ENCODE measurements at places on chromosomes 16 and 17. TPM values are rescaled to one million over a fixed set of nuclear protein-coding genes. Genes with fewer than 3 reads are reported as not detected.

GRCh38 chr17:83064732-83065659, 14.4 kb upstream of the METRNL start:
- peak; percentile 74 for DNase-seq

CDH8 gene
- 0.71 TPM for total RNA-seq

DNA sequence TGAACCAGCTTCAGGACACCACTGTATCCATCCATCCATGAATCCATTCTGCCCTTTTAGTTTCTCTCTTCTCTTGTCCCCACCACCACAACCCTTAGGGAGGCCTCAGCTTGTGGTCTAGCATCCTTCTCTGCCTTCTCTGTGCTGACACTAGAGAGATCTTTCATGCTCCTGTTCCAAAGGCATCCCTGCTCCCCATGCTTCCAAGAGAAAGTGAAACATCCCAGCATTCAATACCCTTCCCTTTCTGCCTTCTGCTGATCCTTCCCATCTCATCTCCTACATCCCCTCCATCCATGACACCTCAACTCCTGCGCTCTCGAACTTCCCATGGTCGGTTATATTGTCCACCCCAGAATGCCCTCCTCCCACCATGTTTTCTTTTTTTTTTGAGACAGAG, 10.0 kb downstream of the RAPGEFL1 start:
- no peak for DNase-seq

ITGAX gene
- 188 TPM for total RNA-seq

DNA sequence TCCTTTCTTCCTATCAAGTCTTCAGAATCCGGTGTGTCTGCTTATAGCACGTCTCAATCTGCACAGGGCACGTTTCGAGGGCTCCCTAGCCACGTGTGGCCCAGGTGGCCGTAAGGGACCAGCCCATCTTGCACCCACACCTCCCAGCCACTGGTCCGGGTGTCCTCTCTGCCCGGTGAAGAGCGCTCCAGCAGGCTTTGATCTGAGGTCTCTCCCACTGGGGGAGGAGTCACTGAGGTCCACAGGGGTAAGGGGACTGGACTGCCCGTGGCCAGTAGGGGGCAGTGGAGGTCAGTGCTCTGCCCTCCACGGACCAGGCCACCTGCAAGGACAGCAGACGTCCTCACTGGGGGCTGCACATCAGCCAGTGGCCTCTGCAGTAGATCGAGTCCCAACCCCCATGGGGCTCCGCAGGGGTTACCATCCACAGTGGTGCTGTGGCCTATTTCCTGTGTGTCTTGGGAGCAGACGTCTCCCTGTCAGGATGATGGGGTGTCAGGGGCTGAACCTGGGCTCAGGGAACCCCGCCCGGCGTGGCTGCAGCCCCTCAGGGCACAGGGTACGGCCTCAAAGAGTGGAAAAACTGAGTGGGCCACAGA, 204.1 kb upstream of the CIBAR2 start:
- peak; percentile 69 for DNase-seq

DNA sequence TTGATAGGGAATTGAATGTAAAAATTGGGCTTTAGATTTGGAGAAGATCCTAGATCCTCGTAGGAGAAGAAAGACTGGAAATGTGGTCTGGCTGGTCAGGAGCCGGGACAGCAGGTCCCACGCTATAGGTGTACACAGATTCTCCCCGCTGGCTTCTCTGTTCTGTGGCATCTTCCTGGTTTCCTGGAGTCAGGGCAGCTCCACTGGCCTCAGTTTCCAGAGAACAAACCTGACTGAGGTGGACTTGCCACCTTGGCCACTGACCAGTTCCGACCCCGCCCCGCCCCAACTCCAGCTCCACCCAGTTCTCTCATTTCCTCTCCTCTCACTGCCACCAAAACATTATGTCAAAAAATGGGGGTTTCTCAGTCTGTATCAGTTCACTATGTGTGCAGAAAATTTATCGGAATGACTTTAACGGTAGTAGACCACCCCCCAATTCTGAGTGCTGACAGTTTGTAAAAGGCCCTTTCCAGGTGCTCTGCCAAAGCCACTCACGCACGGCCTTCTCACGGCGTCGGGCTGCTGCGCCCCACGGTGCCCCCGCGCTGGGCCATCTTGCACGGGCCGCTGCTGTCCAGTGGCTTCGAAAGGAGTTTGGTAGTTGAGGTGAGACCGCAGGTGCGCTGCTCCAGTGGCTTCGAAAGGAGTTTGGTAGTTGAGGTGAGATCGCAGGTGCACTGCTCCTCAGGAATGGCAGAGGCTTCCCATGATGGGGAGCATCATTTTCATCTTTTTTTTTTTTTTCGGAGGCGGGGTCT, 161.4 kb upstream of the CHMP6 start:
- DNase-seq, result no peak

DNA sequence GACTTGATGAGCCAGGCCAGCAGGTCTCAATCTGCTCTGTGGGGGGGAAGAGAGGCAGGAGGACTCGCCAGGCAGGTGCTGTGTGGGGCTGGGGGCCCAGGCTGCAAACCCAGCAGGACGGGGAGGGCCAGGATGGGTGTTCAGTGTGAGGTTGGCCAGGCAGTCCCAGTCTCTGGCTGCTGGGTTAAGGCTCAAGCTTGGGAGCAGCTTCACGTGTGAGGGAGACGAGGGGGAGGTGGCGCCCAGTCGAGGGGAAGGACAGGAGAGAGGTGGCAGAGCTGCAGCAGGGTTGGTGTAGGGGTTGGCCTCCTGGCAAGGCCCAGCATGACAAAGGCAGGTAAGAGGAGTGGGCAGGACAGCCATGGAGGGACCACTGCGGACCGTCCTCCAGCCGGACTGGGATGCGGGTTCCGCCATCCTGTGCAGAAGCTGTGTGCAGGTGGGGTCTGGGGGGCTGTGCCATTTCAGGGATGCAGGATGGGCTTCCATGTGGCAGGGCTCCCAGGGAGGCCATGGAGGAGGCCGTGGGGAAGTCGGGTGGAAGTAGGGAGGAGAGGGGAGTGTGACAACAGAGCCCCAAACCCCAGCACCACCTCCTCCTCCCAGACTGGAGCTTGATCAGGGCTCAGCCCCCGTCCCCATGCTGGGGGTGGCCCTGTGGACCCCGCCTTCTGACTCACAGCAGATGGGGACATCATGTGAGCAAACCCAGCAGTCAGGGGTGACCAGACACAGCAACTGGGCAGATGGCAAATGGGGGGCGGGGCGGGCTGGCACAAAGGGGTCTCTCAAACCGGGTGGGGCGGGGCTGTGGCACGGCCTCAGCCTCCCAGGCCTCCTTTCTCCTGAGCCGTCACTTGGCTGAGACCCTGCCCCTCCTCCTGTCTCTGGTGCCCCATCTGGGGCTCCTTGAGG, 2.8 kb downstream of the ADGRG1 start:
- no peak for DNase-seq

BRICD5 gene
- total RNA-seq, result 7.8 TPM

DNA sequence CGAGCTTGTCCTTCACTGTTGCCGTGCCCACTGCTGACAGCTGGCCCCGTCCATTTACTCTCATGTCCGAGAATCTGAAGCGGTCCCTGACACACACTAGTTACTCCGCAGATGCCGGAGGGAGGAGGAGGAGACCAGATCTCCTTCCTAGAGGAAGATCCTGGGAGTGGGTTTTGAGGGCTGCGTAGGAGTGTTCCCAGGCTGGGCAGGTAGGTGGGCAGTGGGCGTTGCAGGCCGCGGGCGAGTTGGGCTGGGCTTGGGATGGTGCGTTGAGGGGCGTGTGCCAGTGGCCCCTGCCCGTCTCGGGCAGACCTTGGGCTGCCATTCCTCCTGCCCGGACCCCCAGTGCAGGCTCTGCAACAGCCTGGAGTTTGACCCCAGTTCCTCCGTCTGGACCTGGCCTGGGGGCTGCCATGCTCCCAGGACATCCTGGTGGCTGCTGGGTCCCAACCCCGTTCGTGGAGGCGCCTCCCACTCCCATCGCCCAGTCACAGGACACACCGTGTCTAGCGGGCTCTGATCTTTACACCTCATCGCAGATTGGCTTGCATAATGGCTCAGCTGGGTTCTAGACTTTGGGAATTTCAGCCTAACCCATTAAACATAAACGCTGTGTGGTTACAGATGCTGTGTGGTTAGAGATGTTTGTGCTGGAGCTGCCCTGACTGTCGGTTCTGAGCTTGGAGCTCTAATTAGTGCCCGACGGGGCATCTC, 22.8 kb downstream of the CACNA1H start:
- no peak for DNase-seq

HIC1 gene
- 20.6 TPM for total RNA-seq

- no peak for DNase-seq
Measured at GRCh38 chr16:86171329-86171728, 272.4 kb downstream of the IRF8 start.

GRCh38 chr16:20344611-20345010, 7.9 kb downstream of the UMOD start:
- DNase-seq, result no peak

DNA sequence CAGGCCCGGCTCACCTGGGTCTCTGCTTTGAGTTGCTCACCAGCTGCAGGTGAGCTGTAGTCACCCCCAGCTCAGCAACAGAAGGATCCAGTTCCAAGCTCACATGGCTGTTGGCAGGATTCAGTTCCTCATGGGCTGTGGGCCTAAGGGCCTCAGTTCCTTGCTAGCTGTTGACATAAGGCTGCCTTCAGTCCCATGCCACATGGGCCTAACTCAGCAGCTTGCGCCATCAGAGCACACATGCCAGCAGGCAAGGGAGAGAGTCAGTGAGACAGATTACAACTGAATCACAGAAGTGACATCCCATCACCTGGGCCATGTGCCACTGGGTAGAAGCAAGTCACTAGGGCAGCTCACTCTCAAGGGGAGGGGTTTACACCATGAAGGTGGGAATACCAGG, 24.7 kb downstream of the PSMD7 start:
- DNase-seq, result no peak

DNA sequence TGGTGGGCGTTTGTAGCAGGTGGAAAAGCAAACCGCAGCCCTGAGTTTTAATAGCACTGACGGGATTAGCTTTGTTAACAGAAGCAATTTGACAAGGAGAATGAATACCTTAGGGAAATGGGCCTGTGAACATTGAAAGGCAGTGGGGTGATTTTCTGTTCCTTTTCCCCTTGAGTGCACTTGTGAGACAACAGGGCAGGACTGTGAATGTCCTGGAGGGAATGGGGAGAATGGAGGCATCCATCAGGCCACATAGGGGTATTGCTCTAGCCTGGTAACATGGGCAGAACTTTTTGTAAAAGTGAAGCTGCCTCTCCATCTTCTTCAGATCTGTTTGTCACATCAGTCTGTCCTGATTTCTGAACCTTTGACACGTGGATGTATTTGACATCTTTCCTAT, 26.2 kb downstream of the USP43 start:
- DNase-seq, result no peak

DNA sequence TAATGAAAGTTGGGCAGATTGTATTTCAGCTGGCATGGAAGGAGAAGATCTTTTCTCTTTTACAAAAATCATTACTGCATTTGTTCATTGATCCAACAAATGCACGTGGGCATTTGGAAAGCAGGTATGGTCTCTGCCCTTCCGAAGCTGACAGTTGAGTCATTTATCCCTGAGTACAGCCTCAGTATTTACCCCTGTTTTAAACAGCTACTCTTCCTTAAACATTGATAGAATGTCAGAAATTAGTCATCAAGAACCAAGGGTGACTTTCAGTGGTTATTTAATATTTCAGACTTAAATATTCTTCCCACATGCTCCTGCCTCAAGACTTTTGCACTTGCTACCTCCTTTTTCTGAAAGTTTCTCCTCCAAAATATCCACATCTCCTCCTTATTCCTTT, 226.7 kb upstream of the HSBP1 start:
- no peak for DNase-seq

DNA sequence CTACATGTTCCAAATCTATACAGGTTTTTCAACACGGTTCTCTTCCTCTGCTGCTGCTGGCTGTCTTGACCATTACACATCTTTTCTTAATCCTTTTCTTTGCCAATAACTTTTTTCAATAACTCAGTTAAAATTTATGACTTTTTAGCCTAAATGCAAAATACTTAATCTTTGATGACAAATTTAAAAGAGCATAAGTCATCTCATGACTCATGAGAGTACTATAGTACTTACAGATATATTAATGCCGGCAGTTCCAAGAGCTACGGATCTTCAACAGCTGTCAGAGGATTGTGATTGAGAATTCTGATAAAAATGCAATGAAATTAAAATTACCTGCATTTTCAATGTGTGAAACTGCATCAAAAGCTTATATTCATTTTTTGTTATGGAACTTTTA, 105.5 kb downstream of the KPNA2 start:
- no peak for DNase-seq

GRCh38 chr16:877242-878071, 76.9 kb upstream of the GNG13 start:
- DNase-seq, result peak; percentile 39

- DNase-seq, result no peak
Measured at GRCh38 chr17:28081467-28081866, 39.0 kb downstream of the NLK start.

FGF11 gene
- 1.2 TPM for total RNA-seq

ABCC11 gene
- not detected for total RNA-seq

- peak; percentile 58 for DNase-seq
Measured at GRCh38 chr16:87895641-87896141, 26.4 kb upstream of the SLC7A5 start.

All from lower lobe of right lung (tissue), 2 donors.